ENCODE measurements at places on chromosomes 2 and 18.

- no peak for DNase-seq
These were observed 22.9 kb upstream of the YWHAQ start for GRCh38 chr2:9653485-9654271.

DNA sequence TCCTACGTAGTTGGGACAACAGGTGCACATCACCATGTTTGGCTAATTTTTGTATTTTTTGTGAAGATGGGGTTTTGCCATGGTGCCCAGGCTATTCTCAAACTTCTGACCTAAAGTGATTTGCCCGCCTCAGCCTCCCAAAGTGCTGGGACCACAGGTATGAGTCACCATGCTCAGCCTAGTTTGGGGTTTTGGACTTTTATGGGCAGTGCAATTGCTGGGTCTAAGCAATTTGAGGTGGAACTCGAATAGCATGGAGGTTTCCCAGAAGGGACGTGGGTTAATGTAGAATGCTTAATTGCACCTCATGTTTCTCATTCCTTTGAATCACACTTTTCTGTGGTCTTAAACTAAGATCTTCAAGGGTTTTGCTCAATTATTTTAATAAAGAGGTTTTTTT lies 102.3 kb upstream of the EPHA4 start:
- DNase-seq = no peak

- DNase-seq = no peak
These were observed 72.9 kb downstream of the NDUFA10 start for GRCh38 chr2:239952251-239952650.

- DNase-seq = no peak
These were observed 81.7 kb downstream of the FAM161A start for GRCh38 chr2:61771904-61772845.

GRCh38 chr18:2148823-2149222 lies 422.5 kb downstream of the METTL4 start:
- DNase-seq = no peak

DNA sequence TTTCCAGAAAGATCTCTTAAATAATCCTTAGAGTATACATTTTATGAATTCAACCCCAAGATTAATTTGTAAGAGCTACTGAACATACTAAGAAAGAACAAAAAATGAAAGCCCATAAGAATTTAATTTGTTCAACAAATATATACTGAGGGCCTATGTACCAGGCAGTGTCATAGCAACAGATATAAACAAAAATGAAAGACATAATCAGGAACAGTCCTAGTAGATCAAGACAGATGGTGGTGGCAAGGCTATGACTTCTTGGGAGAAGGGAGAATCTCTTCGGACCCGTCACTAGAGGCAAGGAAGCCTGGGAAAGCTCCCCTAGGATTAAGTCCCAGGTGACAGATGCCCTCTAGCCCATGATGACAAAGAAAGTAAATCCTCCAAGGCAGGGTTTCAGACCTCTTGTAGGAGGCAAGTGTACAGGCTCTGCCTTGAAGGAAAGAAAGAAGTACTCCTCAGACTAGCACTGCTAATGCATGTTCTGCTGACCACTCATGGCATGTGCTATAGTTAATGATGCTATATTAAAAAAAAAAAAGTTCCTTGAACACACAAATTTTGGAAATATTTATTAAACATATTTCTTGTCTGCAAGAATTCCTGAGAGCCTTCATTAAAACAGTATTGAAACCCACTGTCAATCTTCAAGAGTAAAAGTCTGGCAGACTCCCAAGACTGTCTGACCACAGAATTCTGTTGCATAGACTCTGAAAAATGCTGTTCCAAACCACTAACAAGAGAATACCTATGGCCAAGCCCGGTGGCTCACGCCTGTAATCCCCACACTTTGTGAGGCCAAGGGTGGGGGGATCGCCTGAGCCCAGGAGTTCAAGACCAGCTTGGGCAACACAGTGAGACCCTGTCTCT lies 31.5 kb downstream of the NOL10 start:
- DNase-seq = no peak

DNA sequence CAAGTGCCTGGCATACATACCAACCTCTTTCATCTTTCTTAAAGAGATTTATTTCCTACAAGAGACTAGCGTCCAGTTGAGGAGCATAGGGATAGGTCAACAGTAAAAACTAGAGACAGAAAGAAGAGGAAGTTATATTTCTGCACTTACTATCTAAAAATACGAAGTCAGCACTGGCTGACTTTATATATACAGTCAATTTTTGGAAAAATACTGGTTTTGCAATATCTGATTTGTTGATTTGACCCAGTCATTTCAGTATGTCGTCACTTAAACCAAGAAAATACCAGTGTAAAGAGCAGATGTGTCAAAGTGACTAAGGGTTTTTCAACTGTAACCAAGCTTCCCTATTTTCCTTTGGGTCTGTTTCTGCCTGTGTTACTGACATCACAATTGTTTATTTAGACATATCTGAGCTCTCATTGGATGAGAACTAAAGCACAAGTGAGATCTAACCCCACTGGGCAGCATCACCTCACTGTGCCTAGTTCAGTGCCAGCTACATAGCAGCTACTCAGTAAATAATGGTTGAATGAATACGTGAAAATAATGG lies 23.0 kb downstream of the CYTIP start:
- DNase-seq = no peak

Data from stimulated activated CD4-positive, alpha-beta T cell treated with anti-CD3 and anti-CD28 coated beads, Interleukin-15, amount 100 ng/mL, for 1 hour (primary cell).